ENCODE measurements at places on chromosomes 2 and 18.

- no peak for DNase-seq
Measured at GRCh38 chr18:45541421-45541820, 73.9 kb upstream of the SLC14A2 start.

- no peak for DNase-seq
Measured at GRCh38 chr2:219430633-219431615, 3.7 kb upstream of the SPEG start.

DNA sequence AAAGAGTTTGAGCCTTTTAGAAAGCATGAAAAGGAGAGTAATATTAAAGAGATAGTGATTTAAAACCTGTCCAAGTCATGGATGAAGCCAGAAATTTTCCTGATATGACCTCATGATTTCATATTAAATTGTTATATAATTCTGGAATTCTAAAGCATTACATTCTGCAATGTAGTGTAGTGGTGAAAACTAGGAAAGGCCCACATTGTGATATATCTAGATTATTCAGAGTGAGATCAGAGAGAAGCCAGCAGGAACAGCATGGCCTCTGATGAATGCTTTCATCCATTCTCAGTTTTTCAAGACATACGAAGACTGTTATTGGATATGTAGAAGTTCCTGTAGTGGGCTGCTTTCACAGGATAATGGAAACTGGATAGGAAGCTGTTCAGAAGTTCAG is 98.8 kb downstream of the LCLAT1 start:
- no peak for DNase-seq

GRCh38 chr18:13623871-13624270 is 102.5 kb downstream of the FAM210A start:
- no peak for DNase-seq

DNA sequence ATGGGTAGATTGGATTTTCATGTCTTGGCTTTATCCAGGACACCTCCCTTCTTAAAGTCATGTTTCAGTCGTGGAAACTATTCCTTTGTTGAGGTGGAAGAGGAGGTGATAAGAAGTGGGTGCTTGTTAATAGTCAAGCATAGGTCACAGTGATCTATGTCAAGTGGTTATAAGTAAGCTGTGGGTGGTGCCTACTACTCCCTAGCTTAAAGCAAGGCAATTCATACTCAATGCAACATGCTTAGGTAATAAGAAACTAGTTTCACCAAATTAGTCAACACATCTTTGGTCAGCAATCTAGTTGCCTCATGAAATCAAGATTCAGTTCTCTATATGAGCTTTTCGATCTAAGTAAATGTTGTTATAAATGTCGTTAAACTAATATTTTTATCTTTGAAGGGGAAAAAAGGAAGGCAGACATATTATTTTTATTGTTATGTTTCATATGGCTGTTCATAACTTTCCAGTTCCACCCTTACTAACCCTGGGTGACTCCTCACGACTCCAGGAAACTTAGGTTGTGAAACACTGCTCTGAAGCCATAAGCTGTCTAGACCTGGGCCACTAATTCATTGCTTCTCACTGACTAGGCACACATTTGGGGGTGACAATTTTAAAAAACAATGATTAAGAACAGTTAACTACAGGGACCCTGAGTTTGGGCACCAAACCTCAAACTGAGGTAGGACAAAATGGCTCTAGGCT is 5.8 kb upstream of the ABCB11 start:
- DNase-seq = no peak

DNA sequence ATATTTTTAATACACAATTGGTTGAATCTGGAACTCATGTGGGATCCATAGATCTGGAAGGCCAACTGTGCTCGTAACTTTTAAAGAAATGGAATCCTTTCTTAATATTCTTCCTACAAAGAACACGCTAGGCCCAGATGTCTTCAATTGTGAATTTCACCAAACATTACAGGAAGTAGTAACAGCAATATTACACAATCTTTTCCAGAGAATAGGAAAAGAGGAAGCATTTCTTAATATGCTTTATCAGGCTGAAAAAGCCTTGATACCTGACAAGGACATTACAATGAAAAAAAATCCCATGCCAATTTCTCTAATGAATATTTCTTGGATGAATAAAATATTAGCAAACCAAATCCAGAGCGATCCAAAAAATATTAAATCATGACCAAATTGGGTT is 80.3 kb upstream of the HAAO start:
- no peak for DNase-seq

DNA sequence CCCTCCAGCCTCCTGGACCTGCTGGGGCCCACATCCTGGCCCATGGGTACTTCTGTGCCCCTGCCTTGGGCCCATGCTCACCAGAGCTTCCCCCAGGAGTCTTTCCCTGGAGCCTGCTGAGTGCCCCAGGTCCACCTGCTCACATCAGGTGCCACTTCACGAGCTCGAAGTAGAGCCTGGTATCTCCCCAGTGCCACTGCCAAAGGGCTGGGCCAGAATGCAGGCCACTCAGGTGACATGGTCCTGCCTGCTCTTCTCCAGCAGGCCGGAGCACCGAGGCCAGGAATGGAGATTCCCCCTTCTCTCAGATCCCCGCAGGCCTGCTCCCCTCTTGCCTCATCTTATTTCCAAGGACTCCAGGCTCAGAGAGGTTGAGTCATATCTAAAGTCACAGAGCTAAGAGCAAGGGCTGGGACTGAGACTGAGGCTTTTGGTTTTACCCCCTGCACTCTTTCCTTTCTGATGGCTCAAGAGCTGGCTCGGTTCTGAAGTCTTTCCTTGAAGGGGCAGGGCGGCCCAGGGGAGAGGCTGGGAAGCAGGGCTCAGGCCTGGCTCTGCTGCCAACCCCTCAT is 79.2 kb downstream of the HS1BP3 start:
- DNase-seq = no peak

DNA sequence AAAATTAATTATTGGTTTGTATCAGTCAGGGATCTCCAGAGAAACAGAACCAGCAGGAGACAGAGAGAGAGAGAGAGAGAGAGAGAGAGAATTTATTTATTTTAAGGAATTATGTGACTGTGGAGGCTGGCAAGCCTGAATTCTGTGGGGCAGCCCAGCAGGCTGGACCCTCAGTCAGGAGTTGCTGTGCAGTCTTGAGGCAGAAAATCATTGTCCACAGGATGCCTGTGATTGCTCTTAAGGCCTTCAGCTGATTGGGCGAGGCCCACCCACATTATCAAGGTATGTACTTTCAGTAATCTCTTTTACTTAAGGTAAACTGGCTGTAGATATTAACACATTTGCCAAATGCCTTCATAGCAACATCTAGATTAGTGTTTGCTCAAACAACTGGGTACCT is 155.3 kb downstream of the SEPTIN10 start:
- no peak for DNase-seq

GRCh38 chr18:27411911-27412310 is 226.8 kb upstream of the CHST9 start:
- DNase-seq = no peak

DNA sequence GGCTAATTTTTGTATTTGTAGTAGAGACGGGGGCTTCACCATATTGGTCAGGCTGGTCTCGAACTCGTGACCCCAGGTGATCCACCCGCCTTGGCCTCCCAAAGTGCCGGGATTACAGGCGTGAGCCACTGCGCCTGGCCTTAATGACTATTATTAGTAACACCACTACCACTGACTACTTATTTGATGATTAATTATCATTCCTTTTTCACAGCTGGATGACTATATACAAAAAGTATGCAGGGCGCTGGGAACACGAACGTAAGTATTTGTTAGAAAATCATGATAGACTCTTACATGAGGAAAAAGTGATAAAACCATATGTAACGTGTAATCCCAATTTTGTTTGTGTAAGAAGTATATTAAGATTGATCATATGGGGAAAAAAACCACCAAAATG is 21.6 kb downstream of the DARS1 start:
- no peak for DNase-seq

DNA sequence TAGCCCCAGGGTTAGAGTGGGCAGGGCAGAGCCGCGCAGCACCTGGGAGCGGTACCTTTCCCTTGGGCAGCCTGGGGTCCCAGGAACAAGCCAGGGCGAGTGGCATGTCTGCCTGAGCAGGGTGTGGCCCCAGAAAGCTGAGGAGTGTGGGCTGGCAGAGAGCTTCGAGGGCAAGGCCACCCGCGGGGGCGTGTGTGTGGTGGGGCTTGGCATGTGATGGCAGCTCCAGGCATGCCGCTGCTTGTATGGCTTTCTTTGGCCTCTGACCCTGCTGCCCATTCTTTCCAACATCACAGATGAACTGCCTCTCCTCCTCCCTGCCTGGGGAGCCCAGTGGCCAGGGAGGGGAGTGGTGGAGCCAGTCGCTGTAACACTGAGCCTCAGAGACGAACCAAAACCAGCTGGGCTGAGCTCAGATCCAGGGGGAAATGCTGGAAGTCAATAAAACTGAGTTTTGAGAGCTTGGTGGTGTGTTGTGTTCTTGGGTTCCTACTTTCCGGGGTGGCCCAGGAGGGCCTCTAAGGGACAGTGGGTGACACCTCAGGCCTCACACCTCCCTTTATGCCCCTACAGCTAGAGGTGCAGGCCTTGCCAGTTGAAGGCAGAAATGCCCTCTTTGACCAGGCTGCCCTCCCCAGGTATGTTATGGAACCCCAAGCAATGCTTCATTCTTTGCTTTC is 7.4 kb downstream of the DNAJB2 start:
- no peak for DNase-seq

DNA sequence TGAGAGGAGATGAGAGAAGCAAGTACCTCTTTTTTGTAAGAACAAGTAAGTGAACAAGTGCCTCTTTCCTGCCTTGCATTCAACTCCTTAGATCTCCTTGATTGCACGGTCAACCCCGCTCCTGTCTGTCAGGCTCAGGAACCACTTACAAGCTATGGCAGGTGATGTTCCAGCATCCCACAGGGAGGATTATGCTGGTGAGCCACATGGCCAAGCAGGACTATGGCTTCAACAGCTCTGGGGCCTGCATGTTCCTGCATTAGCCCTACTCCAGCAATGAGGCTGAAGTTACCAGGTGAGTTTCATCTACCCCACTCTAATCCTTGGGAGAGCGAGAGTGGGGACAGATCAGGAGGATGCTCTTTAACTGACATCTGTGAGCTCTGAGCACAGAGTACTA is 29.5 kb downstream of the TTC32 start:
- DNase-seq = no peak

DNA sequence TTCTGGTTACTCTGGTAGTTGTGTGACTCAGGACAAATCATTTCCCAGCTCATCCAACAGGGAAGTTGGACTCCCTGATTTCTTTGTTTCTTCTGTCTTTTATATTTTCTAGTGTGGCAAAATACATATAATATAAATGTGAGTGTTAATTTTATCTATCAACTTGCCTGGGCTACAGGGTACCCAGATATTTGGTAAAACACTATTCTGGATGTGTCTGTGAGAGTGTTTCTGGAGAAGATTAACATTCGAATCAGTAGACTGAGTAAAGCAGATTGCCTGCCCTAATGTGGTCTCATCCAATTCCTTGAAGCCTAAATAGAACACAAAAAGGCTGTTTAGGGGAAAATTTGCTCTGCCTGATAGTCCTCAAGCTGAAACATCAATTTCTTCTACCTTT is 122.9 kb upstream of the STPG4 start:
- DNase-seq = no peak

GRCh38 chr2:224195925-224196571 is 157.0 kb upstream of the SERPINE2 start:
- no peak for DNase-seq

DNA sequence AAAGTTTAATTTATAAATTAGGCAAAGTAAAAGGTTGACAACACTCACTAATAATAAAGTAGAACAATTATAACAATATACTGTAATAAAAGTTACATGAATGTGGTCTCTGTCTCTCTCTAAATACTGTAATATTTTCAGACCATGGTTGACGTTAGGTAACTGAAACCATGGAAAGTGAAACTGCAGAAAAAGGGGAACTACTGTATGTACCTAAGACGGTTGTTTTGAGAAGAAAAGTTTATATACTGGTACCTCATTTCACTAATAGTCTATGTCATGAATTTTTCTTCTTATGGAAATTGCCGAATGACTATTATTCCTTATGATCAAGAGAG is 166.7 kb upstream of the ZNF521 start:
- DNase-seq = no peak

- DNase-seq = no peak
Measured at GRCh38 chr2:68750592-68751396, 16.2 kb downstream of the ARHGAP25 start.

DNA sequence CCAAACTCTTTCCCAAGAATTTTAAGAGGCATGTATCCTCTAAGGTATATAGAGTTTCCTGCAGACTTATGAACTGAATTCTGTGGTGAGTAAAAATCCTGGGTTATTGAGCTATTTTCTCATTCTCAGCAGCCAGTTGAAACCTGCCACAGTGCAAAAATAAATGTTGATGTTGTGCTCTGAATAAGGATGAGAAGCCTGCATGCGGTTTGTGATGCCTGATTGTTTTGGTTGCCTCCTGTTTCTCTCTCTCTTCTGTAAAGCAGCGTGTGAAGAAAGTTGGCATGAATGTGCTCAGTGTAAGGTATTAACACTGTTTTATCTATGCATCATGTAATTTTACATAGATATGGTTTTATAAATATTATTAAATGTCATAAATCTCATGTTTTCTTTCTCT is 452.6 kb downstream of the CDH2 start:
- no peak for DNase-seq

DNA sequence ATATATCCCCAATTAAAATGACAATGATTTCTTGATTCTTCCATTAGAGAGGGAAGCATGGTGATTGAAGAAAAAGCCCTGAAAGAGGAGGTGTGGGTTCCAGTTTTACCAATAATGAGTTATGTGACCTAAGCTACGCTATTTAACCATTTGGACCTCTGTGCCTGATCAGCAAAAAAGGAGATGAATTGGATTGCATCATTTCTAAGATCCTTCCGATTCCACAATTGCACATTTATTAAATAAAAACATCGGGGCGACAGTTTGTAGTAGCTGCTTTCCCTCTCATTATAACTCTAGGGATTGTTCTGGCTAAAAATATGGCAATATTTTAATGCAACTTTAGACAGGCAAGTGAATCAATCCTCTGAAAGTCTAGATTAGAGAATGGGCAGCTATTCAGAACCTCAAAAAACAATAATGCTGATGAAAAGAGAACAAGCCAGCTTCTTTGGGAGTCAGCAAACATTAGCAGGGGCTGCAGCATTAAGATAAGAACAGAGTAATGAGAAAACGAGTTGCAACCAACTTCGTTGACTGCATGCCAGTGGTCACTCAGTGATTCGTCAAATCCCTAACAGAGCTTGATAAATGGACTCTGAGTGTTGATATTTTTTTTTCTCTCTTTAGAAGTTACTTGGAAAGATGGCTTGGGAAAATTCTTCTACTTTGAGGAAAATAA is 301.2 kb downstream of the AGPS start:
- DNase-seq = no peak

- no peak for DNase-seq
Measured at GRCh38 chr2:28628506-28628905, 123.1 kb upstream of the PPP1CB start.

- no peak for DNase-seq
Measured at GRCh38 chr2:176832086-176832485, 380.5 kb upstream of the HNRNPA3 start.

GRCh38 chr2:95346231-95346737 is 49.1 kb downstream of the KCNIP3 start:
- no peak for DNase-seq

Data from activated gamma-delta T cell treated with Interleukin-2 at 50 U/mL for 16 hours (primary cell).